ENCODE measurements at places on chromosomes 16 and 17.

- no peak for DNase-seq
Measured at GRCh38 chr16:12767897-12768296, 35.8 kb downstream of the CPPED1 start.

GRCh38 chr16:54546521-54546920, 259.9 kb upstream of the IRX3 start:
- DNase-seq: no peak

GRCh38 chr16:57676553-57677085, 8.5 kb downstream of the ADGRG3 start:
- DNase-seq: no peak

GRCh38 chr16:85590506-85590832, 22.7 kb upstream of the GSE1 start:
- DNase-seq: no peak

GRCh38 chr16:16908077-16908476, 529.1 kb downstream of the NPIPA7 start:
- no peak for DNase-seq

- no peak for DNase-seq
Measured at GRCh38 chr16:77090062-77090461, 100.9 kb upstream of the MON1B start.

- DNase-seq: no peak
Measured at GRCh38 chr16:17269439-17269838, 201.3 kb downstream of the XYLT1 start.

DNA sequence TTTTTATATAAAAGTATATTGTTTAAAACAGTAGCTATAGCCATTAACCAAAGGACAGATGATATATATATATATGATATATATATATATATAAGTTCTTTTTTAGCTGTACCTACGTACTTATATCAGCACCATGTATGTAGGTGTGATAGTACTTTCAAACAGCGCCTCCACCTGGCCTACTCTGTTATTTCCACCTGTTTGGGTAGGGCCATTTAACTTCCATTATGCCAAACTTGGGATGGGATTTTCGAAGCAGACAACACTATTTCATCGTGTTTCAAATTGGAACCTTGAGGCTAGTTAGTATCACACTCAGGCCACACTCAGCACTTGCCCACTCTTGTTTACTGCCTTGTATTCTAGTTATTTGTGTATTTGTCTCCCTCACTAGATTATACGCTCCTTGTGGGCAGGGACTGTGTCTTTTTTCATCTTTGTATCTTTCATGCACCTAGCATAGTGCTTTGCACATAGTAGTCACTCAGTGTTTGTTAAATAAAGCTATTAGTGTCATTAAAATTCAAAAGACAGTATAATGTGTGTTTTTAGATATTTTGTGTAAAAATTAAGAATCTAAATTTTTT, 11.8 kb upstream of the CLTC start:
- no peak for DNase-seq

GRCh38 chr16:74718741-74719610, 18.3 kb upstream of the MLKL start:
- no peak for DNase-seq

- DNase-seq: no peak
Measured at GRCh38 chr17:51630101-51630671, 369.8 kb downstream of the UTP18 start.

GRCh38 chr16:60107437-60107836, 1373.3 kb upstream of the GOT2 start:
- peak; percentile 40 for DNase-seq

GRCh38 chr16:27468941-27469531, 67.1 kb downstream of the IL21R start:
- no peak for DNase-seq

DNA sequence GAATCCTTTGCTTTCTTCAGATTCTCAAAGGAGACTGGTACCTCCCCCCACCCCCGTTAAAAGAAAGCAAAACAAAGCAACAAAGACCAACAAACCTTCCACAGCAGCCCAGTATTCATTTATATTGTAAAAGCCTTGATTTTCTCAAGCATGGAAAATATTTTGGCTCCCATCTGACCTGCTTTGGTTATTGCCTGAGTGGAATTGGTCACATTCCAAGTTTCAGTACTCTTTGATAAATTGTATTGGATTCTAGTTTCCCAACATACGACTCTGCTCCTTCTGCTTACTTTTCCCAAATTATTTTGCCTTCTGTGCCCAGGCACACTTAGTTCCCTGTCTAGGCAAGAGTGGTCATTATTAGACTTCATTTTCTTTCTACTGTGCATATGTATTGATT, 1.3 kb downstream of the ABCC11 start:
- no peak for DNase-seq

DNA sequence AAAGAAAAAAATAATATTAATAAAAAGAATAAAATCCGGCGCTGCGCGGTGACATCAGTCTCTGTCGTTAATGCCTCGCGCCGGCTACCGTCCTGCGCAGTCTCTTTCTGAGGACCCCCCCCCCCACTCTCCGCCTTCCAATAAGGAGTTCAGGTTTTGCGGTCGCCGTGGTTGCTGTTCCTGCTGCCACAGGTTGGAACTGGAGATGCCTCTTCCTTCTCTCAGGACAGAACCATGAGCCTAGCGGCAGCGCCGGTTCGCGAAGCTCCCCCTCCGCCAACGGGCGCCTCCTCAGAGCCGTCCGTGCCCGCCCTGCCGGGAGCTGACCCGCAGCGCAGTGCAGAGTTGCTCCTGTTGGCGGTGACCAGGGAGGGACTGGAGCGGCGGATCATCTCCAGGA, 2093.4 kb downstream of the TP53TG3F start:
- DNase-seq: no peak

DNA sequence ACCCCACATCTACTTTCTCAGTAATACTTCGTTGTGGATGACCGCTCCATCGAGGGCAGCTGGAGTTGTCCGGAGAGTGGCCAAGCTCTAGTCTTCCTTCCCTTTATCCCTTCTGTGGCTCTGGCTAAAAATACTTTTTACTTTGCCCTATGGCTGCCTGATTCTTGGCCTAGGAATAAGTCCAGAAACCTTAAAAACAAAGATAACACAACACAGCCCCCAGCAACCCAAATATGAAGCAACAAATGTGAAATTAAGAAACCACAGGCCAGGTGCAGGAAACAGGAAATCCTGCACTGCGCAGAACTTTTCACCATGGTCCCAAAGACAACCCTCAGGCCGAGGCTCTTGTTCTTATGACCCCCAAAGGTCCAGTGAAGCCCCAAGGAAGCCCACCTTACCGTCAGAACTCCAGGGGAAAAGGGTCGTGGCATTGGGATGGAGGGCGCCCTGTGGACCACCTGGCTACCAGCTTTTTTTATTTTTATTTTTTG, 26.0 kb downstream of the TK2 start:
- DNase-seq: no peak

GRCh38 chr16:53503991-53504663, 1.1 kb upstream of the AKTIP start:
- no peak for DNase-seq

All from BJ (cell line).